Foreskin keratinocyte (primary cell): ENCODE measurements at places on chromosomes 6 and 20.

DNA sequence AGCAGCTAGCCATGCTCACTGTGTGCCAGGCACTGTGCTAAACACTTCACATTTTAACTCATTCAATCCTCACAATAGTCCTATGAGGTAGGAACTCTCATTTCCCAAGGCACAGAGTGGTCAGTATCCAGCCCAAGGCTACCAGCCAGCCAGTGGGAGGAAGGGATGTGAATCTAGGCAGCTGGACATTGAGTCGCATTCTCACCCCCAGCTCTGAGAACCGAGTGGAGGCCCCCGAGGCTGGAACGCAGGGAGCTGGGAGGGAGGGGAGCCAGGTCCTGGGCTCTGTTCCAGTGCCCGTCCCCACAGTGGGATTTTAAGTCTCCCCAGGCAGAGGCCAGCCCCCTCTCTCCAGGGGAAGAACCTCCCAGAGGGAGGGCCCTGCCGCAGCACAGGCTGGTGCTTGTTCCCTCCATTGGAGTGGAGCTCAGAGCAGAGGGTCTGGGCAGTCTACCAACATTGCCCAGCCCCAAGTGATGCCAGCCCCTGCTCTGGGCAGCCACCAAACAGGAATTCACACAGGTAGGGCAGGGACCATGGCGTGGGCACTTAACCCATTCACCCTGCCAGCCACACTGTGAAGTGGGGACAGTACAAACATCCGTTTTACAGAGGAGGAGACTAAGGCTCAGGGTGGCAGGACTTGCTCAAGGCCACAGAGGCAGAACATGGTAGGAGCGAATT lies 131.3 kb downstream of the CEBPB start:
- no peak for DNase-seq

- DNase-seq: no peak
Measured at GRCh38 chr6:106155219-106155830, 69.2 kb downstream of the PRDM1 start.

- DNase-seq: no peak
Measured at GRCh38 chr6:130968476-130968875, 94.6 kb downstream of the EPB41L2 start.

- no peak for DNase-seq
Measured at GRCh38 chr6:8803181-8803760, 367.9 kb upstream of the SLC35B3 start.

DNA sequence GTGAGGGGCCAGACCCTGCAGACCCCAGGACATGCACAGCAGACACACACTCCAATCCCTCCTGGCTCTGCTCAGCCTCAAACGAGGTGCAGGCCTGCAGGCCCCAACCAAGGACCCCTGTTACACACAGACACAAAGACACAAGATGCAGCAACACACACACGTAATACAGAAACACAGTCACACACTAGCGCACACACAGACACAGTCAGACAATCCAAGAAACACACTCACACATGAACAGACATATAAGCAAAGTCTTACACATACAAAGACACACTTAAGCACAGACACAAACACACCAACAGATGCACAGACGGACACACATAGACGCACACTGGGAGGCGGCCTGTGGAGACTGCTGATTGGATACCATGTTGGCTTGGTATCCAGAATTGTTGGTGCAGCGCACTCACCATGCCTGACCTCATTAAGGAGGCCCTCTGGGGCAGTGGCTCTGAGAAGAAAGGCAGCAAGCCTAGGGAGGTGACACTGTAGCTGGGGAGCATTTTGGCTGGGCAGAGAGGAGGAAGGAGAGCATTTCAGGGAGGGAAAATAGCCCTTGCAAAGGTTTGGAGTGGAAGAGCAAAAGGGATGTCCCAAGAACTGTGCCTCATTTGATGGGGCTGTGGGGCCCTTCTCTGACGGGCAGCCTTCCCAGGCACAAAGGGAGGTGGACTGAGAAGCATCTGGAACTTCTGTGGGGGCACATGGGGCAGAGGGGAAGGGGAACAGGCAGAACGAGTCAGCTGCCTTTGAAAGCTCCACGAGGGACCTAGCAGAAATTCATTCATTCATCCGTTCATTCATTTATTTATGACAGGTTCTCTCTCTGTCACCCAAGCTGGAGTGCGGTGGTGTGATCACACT lies 1.4 kb upstream of the HSPA12B start:
- no peak for DNase-seq

DNA sequence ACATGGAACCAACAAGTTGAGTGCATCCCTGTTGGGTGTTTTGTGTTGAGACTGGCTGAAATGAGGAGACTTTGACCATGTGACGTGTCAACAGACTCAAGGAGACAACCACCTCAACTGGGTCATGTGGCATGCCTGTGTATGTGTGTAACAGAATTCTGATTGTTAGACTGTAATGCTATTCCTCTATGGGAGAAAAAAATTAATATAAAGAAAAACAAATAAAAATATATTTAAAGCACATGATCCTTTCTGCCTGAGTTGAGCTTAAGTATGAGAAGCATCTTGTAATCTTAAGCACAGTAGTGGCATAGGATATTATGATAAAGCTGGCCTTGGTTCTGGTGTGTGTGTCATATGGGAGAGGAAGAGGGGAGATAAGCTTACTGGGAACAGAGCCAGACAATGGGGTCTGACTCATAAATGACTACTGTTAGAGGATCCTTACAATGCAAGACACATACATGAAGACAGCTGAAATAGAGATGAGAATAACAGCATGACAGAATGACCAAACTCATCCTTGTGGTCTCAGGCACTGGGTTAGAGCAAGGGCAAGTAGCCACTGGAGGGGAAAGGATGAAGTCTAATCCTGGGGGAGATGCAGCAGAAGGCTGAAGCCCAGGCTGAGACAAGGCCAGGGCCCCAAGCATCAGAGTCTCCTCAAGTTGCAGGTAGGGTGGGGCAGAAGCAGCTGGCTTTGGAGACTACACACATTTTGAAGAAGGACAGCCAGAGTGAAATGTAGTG lies 9.2 kb downstream of the TP53INP2 start:
- DNase-seq: peak; percentile 88

DNA sequence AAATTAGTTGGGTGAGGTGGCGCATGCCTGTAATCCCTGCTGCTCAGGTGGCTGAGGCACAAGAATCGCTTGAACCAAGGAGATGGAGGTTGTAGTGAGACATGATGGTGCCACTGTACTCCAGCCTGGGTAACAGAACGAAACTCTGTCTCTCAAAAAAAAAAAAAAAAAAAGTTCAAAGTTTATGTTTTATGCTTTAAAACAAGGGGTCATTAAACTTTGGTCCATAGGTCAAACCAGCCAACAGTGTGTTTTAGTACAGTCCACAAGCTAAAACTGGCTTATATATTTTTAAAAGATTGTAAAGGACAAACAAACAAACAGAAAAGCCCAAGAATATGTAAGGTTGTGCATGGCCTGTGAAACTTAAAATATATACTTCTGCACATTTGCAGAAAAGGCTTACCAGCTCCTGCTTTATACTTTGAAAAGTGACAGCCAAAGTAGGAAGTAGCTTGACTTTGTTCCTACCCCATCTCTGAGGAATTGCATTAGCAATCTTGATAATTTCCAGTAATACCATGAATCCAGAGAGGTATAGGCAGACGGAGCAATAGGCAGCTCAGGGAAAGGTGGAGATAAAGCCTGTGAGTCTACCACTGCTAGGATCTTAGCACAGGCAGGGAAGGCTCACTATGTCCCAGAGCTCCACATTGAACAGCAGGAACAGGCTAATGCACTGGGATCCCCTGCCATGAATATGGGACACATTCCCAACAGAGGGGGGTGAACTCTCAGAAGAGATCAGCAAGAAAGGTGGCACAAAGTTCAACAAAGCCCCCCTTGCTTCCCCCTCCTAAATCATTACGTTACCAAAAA lies 30.5 kb downstream of the MCM8 start:
- no peak for DNase-seq

GRCh38 chr6:8236956-8237355 lies 134.6 kb upstream of the EEF1E1 start:
- DNase-seq: no peak

DNA sequence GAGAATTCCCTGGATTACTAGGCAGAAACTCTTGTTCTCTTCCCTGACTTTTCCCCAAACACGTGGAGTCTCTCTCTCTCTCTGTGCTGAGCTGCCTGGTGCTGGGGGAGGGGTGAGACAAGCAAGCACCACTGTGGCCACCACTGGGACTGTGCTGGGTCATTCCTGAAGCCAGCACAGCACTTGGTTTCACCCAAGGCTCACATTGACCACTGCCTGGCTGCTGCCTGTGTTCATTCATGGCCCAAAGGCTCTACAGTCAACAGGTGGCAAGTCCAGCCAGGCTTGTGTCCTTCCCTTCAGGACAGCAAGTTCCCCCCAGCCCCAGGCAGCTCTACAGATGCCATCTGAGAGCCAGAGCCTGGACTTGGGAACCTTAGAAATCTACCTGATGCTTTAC lies 92.2 kb downstream of the CTNNBL1 start:
- DNase-seq: no peak

- no peak for DNase-seq
Measured at GRCh38 chr6:32614366-32615081, 22.7 kb upstream of the HLA-DQA1 start.

- no peak for DNase-seq
Measured at GRCh38 chr6:150915880-150916265, 50.4 kb downstream of the MTHFD1L start.

- no peak for DNase-seq
Measured at GRCh38 chr6:89604653-89605052, 33.9 kb downstream of the LYRM2 start.

DNA sequence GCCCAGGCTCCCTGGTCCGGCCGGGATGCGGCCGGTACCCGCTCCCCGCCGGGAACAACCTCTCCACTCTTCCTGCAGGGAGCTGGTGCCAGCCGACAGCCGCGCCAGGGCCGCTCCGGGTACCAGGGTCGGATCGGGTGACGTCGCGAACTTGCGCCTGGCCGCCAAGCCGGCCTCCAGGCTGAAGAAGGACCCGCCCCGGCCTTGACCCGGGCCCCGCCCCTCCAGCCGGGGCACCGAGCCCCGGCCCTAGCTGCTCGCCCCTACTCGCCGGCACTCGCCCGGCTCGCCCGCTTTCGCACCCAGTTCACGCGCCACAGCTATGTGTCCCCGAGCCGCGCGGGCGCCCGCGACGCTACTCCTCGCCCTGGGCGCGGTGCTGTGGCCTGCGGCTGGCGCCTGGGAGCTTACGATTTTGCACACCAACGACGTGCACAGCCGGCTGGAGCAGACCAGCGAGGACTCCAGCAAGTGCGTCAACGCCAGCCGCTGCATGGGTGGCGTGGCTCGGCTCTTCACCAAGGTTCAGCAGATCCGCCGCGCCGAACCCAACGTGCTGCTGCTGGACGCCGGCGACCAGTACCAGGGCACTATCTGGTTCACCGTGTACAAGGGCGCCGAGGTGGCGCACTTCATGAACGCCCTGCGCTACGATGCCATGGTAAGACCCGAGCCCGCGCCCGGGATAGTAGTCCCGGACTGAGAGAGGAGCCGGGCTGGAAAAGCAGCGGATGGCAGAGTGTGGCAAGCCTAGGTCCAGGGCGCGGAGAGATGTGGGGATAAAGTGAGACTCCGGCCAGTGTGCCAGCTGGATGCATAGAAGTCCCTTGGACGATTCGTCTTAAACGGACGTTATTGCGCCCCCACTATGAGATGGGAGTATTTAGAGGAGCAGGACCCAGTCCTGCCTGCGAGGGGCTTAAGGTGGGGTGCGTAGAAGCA lies at the start of gene NT5E:
Gene NT5E (plus strand): TSS at position 266 of the 942 bp plus-strand sequence. CDS start 57 bp downstream, at position 323.
- DNase-seq: peak; percentile 64

GRCh38 chr6:35496036-35496840 lies 641 bp downstream of the TEAD3 start:
- no peak for DNase-seq

GRCh38 chr20:49562311-49563014 lies 5.5 kb downstream of the PTGIS start:
- no peak for DNase-seq

- DNase-seq: no peak
Measured at GRCh38 chr6:145531822-145532221, 203.5 kb downstream of the EPM2A start.

GRCh38 chr6:82337688-82338257 lies 25.8 kb upstream of the TPBG start:
- DNase-seq: peak; percentile 96

GRCh38 chr20:33777816-33778215 lies 33.3 kb upstream of the CHMP4B start:
- no peak for DNase-seq

DNA sequence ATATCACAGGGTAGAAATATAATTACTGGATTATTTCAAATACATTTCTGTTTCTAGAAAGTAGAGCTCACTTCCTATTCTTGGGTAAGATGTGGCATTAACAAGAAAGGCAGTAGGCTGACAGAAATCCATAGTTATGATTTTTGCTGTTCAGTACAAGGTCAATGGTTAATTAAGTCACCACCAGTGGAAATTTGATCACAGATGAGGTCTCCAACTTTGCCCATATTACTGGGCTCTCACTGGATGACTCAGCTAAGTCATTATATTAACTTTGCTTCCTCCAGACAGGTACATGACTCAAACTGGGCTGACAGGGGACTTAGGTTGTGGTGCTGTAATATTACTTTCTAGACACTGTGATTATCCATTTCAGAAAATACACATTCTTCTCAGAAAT lies 212.4 kb downstream of the GRIK2 start:
- DNase-seq: peak; percentile 54

GRCh38 chr6:1709234-1709641 lies 99.5 kb downstream of the FOXC1 start:
- DNase-seq: no peak

DNA sequence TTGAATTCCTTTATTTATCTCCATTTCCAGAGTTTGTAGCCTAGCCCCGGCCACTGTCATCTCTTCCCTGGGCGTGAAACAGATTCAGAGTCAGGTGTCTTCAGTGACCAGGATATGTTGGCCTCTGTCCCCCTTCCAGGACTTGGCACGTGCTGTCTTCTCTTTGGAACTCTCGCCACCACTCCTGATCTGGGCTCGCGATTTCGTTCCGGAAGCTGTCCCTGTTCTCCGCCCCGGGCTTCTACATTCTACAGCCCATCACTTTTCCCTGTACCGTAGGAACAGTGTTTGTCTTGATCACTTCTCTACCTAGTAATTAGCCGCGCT lies 739 bp downstream of the GSS start:
- no peak for DNase-seq

- peak; percentile 31 for DNase-seq
Measured at GRCh38 chr6:105608711-105609374, 206.0 kb upstream of the PREP start.

GRCh38 chr6:43386492-43386891 lies 17.0 kb upstream of the ZNF318 start:
- DNase-seq: no peak

- peak; percentile 89 for DNase-seq
Measured at GRCh38 chr6:138037009-138037504, 70.2 kb downstream of the PERP start.

GRCh38 chr20:6654513-6655252 lies 112.8 kb upstream of the BMP2 start:
- peak; percentile 94 for DNase-seq

DNA sequence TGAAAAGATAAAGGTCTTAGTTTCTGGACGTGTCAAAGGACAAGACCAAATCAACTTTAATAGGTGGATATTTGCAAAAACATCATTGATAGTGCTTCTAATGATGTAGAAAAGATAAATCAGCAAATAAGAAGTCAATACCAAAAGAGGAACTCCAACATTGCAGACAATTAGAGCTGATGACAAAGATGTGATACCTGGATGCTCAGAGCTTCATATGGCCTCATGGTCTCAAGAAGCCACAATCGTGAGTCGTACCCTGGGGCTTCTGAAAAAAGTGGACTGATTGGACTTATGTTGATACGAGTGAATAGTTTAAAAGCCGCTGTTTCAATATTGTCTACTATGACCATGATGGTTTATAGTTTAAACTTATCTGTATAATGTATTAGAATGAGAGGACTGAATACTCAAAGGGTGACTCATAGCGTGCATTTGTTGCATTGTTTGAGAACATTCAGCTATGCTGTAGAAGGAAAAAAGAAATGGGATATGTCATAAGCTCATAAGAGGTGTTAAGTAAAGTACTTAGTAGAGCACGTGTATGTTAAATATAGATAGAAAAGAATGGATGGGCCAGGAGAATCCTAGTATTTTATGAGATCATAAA lies 54.6 kb upstream of the RIPOR2 start:
- DNase-seq: no peak
